ENCODE measurements at places on chromosomes 4 and X.

GRCh38 chrX:1212532-1212931 is at the start of gene CRLF2:
CRLF2 (minus strand) TSS chrX:1212649; CDS start chrX:1212634, 15 bp downstream.
- DNase-seq = peak; percentile 80

GRCh38 chr4:75249739-75250138 is 264.5 kb downstream of the RCHY1 start:
- DNase-seq = no peak

DNA sequence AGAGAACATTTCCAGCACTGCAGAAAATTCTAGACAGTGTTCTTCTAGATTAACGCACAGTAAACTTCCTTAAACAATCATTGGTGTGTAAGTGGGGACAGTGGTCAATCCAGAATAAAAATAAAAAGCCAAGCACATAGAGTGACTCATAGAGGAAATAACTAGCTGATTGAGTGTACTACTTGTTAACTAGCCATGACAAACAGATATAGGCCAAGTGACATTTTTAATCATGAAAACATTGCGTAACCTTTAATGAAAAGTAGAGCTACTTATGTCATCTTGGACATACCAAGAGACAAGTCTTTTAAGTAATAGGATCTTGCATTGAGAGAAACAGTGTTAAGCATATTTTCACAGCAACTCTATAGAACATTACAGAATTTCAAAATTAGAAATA is 233.9 kb upstream of the MAB21L2 start:
- DNase-seq = peak; percentile 79

DNA sequence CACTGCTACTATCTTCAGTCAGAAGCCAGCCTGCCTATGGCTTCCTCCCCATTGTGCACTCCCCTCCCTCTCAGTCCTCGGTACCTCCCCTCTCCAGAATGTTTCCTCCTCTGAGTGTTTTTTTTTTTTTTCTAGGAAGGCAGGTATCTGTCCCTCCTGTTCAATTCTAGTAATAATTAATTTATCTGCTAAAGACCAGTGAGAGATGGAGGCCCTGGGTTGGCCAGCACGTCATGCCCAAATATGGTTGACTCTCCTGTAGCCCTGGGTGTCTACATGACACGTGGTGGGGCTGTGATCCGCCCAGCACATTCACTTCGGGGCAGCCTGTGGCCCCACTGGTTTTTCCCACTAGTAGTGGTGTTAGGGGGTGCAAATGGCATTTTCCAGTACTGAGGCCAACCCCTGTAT is 1.8 kb downstream of the FLNA start:
- peak; percentile 54 for DNase-seq

DNA sequence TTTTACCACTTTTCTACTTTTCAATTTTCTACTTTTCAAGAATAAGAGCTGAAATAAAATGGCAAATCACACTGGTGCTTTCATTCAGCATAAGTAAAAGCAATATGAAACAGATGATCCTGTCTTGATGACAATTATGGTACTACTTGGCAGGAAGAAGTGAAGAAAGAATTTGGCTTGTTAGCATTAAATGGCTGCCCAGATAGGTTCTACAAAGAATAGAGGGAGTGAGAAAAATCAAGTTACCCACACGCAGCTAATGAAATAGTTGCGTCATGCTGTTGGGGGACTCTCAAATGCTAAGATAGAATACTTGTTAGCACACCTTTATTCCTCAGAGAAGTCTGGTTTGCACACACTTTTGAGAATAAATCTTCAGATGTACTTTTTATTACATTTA is 12.5 kb upstream of the LCORL start:
- DNase-seq = no peak

DNA sequence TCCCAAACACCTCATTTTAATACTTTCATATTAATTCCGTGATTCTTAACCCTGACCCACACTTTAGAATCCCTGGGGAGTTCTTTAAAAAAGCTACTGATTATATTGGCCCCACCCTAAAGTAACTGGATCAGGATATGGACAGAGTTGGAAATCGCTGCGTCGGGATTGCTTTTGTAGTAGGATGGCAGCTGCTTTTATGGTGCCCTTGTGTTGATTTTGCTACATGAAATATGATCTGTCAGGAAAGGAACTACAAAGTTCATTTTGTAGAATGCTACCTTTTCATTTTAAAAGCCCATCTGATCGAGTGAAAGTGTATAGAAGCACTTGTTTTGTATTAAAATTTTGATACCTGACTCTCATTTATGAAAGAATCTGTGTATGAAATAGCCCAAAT is 43.6 kb downstream of the TMEM131L start:
- DNase-seq = no peak

DNA sequence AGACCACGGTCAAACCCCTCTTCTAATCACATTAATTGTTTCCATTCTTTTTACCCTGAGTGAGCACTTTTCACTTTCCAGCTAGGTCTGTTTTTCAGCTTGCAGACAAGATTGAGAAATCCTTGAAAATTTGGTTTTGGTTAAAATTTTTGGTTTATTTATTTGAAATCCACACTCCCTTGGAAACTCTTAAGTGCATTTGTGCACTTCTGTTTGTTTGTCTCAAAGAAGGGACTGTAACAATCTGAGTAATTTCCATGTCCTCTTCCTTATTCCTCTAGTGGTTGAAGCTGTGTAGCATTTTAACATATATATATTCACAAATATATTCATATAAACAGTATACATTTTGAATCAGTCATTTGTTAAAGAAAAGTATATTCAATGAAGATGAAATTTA is 333.3 kb downstream of the ANK2 start:
- DNase-seq = no peak

GRCh38 chrX:134032441-134032840 is 47.0 kb upstream of the GPC3 start:
- DNase-seq = no peak

DNA sequence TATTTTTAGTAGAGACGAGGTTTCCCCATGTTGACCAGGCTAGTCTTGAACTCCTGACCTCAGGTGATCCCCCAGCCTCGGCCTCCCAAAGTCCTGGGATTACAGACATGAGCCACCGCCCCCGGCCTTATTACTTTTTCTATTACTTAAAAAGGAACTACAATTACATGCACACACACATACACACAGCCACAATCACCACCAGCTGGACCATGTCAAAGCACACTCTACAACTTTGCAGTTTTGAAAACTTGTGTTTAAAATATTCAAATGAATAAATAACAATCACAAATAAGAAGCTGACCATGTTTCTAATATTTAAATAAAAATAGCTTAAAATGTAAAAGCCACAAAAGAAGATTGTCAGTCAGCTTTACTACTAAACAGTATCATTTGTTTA is 23.4 kb downstream of the SLC10A7 start:
- no peak for DNase-seq

- DNase-seq = peak; percentile 48
These were observed 161.2 kb upstream of the SPRY1 start for GRCh38 chr4:123235431-123235830.

DNA sequence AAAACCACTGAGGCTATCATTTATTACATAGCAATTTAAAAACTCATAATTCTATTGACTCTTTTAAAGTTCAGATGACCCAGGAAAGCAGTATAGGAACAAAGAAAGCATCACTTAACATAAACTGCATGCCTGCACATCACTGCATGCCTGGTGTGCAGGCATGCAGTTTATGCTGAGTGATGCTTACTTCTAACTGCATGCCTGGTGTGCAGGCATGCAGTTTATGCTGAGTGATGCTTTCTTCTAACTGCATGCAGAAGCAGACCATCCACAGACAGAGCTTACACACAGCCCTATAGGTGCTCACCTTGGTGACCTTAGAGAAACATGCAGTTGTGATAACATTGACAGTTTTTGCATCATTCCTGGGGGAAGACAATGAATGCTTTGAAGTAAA is 17.0 kb downstream of the SDAD1 start:
- DNase-seq = no peak

DNA sequence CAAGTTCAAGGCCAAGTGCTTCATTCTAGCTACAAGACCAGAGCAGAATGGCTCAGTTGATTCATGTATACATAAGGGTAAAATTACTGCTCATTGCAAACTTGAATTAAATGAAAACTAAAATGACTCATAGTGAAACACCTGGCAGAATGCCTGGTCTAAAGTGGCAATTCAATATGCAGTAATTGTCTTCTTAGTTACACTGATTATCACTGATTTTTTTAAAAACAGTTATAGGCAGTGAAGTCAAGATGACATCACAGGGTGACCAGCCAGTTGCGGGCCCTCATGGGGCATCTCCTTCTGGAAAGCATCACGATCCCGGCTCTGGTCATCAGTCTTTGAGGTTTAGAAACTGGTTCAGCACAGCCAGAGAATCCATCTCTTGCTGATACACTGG is 154.2 kb downstream of the RAB28 start:
- DNase-seq = peak; percentile 80

DNA sequence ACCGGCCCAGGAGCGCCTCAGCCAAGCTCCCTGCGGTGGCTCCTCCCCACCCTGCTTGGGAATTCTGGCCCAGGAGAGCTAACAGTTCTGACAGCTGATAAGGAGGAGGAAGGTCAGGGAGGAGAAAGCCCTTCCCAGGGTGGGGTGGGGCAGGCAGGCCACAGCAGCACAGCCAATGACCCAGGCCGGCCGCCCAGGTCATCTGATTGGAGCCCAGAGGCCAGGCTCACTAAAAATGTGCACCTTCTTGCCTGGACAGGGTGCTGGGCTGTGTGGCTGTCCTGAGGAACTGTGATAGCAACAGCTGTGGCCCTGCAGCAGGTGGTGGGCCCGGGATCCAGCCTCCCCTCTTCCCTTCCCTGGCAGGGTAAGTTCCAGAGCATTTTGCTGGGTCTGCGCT is 17.2 kb upstream of the SH3TC1 start:
- DNase-seq = no peak

GRCh38 chrX:69318651-69319340 is 153.5 kb upstream of the PJA1 start:
- no peak for DNase-seq

GRCh38 chrX:153474266-153474665 is 3.9 kb upstream of the HAUS7 start:
- DNase-seq = no peak

GRCh38 chr4:153205757-153206156 is 1.5 kb downstream of the TRIM2 start:
- peak; percentile 91 for DNase-seq

GRCh38 chr4:19522966-19523365 is 728.7 kb upstream of the SLIT2 start:
- DNase-seq = no peak

GRCh38 chr4:77593993-77594392 is 11.6 kb upstream of the CXCL13 start:
- DNase-seq = no peak

DNA sequence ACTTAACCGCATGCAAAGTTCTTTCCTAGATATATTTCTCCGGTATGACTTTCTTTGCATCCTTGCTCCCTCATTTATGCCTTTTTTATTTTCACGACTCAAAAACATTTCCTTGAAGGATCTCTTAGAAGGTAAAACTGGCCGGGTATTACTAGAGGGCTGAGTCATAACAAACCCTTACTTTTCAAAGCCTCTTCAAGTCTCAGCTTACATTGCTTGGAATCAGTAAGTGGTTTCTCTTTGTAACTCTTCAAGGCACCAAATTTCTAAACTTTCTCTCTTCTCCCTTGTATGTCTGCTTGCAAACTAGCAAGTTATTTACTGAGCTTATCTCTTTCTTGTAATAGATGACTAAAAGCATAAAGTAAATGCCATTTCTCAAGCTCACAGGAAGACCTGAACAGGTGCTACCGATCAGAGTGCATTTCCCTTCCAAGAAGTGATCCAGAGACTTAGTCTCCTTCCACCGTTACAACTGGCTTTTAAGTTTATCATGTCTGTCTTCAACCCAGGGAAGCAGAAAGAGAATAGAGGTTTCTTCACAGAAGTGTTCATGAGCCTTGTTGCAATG is 75.5 kb downstream of the ANXA10 start:
- peak; percentile 20 for DNase-seq

DNA sequence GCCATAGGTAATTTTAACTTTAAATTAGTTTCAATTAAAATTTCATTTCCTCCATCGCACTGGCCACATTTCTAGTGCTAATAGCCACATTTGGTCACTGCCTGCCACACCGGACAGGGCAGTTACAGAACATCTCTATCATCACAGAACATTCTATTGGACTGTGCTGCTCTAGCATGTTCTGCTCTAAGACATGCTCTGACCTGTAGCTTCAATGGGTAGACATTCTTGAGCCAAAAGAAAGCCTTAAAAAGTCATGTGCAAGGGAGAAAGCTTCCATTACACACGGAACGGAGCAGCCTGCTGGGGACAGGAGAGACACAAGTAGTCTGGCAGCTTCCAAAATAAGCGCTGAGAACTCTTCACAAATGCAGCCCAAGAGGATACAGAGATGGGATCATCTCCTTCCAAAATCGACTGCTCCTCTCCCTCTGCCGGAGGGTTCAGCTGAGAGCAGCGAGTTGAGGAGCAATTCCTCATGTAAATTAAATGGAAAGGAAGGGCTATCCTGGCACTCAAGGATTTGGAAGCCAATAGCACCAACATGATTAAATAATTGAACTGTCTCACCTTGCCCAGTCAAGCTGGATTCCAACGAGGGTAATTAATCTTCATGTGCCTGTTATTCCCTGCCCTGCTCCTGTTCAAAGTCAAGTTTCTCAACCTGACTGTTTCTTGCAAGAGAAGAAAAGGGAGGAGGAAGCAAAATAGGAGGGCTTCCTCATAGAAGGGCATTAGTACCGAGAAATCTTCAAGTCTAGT is 336.4 kb upstream of the NOCT start:
- DNase-seq = no peak

- DNase-seq = peak; percentile 47
These were observed 15.1 kb upstream of the EXOC1 start for GRCh38 chr4:55838356-55838755.

- DNase-seq = peak; percentile 29
These were observed 128.4 kb downstream of the REELD1 start for GRCh38 chr4:146342600-146343192.

- DNase-seq = peak; percentile 86
These were observed 206.6 kb downstream of the SPRY1 start for GRCh38 chr4:123603165-123603564.

DNA sequence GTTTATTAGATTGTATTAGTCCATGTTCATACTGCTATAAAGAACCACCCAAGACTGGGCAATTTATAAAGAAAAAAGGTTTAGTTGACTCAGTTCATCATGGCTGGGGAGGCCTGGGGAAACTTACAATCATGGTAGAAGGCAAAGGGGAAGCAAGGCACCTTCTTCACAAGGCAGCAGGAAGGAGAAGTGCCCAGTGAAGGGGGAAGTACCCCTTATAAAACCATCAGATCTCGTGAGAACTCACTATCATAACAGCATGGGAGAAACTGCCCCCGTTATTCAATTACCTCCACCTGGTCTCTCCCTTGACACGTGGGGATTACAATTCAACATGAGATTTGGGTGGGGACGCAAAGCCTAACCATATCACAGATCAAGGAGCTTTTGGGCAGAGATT is 8.1 kb upstream of the HSD17B13 start:
- no peak for DNase-seq

- DNase-seq = no peak
These were observed 17.4 kb downstream of the KLF3 start for GRCh38 chr4:38681281-38681991.

DNA sequence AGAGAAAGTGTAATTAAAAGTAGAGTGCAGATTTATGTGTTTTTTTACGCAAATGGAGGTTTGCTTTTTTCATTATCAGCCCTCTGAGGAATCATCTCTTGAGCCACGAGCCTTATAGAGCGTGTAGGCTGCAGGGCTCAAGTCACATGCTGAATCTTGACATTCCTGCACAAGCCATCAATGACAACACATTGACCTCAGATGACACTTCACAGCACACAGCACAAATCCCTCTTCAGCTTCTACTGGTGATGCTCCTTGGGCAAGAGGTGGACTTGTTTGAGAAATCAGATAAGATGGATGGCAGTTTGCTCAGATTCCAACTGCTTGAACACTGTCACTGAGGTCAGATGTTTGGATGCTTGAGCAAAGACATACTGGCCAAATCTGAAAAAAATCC is 250.6 kb downstream of the SNCA start:
- no peak for DNase-seq
